Endothelial cell of umbilical vein (primary cell): ENCODE measurements at places on chromosomes 2 and 18. TPM values are rescaled to one million over a fixed set of nuclear protein-coding genes. Genes with fewer than 3 reads are reported as not detected.

DNA sequence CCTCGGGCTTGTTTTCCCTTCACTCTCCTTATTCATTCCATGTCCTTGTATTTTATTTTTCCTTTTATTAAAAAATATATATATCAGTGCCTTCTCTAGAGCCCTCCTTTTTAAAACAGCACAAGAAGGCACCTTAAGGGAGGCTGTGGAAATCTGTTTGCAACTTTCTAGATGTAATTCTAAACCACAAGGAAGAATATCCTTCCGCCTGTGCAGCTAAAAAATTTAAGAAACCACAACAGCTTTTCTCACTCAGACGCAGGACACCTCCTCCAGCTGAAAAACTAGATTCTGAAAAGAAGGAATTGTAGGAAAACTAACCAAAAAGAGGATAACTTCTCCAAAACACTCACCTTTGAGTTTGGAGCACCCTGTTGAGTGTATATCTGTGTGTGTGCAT, 142.2 kb downstream of the BCL11A start:
- no peak for DNase-seq

GRCh38 chr2:167825664-167826063, 421.7 kb downstream of the STK39 start:
- no peak for DNase-seq

GRCh38 chr2:31032475-31032874, 105.8 kb downstream of the GALNT14 start:
- no peak for DNase-seq

- no peak for DNase-seq
Observed at GRCh38 chr18:11324956-11325882, 175.8 kb upstream of the PIEZO2 start.

The C1GALT1C1L gene
- total RNA-seq: 0.40 and 0.74 TPM in 2 replicates

The DHRS9 gene
- 0.32 TPM in 1 of 2 replicates, not detected in the other for total RNA-seq
